ENCODE measurements at places on chromosomes 16 and 17.

DNA sequence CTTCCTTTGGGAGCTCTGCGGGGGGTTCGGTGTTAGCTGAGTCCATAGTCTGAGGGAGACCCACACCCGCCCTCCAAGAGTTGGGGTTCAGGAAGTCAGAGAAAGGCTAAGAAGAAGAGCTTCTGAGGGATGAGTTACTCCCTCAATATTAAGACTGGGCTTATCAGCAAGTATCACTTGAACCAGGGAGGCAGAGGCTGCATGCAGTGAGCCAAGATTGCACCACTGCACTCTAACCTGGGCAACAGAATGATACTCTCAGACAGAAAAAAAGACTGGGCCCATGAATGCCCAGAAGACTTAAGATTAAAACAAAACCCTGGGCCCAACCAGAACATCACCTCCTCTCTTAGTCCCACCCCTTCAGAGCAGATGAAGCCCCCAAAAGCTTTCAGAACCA is 6.0 kb downstream of the NKIRAS2 start:
- DNase-seq, result no peak

DNA sequence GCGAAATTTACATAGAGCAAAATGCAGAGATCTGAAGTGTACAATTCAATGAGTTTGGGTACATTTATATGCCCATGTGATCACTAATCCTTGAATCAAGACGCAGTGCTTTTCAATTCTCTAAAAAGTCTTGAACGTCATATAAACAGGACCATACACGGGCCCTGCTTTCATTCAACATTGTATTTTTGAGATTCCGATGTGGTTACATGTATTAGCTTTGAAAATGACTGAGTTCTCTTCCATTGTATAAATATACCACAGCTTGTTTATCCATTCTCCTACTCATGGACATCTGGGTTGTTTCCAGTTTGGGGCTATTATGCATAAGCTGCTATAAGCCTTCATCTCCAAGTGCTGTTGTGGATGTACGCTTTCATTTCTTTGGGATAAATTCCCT is 45.5 kb downstream of the ZCCHC14 start:
- no peak for DNase-seq

DNA sequence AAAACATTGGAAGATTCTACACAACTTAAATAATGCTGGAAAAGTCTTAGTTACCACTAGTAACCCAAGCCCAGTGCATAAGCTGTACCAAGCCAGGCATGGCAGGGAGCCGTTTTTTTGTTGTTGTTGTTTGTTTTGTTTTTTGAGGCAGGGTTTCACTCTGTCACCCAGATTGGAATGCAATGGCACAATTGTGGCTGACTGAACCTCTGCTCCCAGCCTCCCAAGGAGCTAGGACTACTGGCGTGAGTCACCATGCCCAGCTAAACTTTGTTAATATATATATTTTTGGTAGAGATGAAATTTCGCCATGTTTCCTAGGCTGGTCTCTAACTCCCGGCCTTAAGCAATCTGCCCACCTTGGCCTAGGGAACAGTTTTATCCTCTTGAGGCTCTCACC is 564 bp upstream of the TMIGD1 start:
- DNase-seq, result no peak

GRCh38 chr16:86761111-86762031 is 183.0 kb downstream of the FOXL1 start:
- DNase-seq, result no peak

DNA sequence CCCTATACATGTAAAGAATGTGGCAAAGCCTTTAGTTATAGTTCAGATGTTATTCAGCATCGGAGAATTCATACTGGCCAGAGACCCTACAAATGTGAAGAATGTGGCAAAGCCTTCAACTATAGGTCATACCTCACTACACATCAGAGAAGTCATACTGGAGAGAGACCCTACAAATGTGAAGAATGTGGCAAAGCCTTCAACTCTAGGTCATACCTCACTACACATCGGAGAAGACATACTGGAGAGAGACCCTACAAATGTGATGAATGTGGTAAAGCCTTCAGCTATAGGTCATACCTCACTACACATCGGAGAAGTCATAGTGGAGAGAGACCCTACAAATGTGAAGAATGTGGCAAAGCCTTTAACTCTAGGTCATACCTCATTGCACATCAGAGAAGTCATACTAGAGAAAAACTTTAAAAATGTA is 42.5 kb downstream of the ZNF267 start:
- no peak for DNase-seq

- DNase-seq, result peak; percentile 79
These were observed 21.1 kb upstream of the TACO1 start for GRCh38 chr17:63579633-63580032.

- no peak for DNase-seq
These were observed 30.2 kb downstream of the TBX4 start for GRCh38 chr17:61482467-61482866.

DNA sequence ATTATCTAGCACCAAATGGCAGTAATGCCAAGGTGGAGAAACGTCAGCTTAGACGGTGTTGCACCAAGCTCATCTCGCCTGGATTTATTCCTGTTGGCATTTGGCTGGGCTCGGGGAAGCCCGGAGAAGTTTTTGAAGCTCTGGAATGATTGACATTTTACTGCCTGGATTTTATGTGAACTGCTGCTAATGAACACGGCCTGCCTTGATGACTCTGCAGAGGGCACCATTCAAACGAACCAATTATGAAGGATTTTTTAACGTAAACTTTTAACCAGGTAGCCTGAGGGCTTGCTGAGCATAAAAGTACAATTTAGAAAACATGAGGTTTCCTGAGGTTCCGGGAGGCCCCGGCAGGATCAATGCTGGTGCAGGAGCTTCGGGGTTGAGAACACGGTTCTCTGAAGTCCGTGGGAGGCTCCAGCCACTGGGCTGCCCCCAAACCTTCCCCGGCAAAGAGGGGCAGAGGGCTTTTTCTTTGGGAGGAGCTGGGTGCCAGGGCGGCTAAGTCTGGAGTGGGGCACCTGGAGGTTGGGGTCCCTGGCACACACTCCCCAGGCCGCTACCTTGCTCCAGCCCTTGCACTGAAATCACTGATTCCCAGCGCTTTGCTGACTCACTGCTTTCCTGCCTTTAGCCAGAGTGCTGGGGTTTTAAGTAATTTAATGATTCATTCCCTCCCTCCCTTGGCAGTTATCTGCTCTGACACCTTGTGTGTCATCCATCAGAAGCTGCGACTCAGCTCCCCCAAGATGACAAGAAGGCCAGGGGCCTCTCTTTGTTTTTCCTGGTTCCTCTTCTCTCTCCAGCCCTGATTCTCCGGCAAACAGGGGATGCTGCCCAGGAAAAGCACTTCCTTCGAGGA is 161.2 kb upstream of the IRX3 start:
- no peak for DNase-seq

DNA sequence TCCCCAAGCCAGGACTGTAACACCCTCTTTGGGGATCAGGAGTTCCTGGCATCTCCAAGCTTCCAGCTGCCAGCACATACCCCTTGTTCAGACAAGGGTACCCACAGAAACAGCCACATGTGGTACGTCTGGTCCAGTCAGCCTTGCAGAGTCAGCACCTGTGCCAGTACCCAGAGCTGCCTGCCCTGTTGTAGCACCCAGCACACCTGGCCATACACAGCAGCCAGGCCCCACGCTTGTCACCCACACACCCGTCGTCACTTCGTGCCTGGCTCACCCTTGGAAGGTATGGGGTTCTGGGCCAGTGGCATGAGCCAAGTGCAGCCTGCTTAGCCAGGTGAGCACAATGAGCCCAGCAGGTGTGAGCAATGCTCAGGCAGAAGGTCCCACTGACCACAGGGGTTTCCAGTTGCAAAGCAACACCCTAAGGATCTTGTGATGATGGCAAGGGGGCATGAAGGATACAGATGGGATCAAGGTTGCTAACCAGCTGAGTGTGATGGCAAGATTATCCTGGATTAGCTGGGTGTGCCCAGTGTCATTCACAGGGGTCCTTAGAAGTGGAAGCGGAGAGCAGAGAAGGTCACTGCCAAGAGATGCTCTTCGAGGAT is 202.3 kb downstream of the CPPED1 start:
- DNase-seq, result no peak

DNA sequence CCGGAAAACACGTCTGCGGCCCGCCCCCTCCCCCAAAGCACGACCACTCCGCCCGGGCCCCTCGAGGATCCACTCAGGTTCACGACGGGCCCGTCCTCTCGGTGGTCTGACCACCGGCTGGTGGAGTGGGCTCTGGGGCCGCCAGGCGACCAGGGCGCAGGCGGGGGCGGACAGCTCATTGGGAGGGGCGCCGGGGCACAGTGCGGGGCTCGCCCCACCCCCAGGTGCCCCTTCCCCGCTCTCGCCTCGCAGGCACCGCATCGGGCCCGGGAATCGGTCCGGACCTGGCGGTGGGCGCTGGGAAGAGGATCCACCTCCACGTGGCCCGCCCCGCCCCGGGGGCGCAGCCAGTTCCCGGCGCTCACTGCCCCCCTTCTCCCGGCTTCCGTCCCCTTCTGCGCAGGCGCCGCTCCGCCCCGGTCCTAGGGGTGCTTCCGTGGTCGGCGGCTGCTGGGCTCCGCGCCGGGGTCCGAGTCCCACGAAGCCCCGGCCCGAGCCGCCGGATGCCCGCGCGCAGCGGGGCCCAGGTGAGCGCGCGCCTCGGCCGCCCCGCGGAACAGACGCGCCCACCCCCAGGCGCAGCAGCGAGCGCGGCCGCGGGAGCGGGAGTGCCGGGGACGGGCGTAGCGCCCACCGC is at the start of gene MPG:
Gene MPG (plus strand): TSS at position 419 of the 637 bp plus-strand sequence. CDS start 85 bp downstream, at position 504.
- DNase-seq, result peak; percentile 47

DNA sequence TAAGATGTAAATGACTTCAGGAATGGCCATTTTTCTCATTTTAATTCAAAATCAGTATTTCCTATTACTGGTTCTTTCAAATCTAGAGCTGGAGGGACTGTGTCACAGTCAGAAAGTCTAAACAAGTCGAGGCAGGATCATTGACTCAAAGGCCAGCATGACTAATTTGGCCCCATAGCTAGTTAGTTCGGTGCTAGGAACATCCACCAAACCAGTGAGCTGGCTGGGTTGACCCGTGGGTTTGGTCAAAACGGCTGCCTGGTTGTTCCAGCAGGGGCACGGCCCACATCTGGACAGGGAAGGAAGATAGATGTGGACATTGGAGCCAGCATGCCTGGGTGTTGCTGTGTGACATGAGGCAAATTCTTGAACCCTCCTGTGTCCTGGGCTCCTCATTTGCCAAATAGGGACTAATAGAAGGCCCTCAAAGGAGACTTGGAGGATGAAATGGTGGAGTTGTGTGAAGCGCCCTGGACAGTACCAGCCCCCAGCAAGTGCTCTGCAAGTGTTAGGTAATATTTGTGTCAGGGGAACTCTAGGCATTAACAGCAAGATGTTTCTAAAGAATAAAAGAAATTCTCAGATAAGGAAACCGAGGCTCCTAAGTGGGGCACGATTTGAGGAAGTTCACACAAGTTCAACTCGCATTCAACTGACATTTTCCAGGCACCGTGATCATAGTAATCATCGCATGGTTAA is 46.2 kb downstream of the MEOX1 start:
- DNase-seq, result no peak

GRCh38 chr17:14268264-14268663 is 31.6 kb upstream of the CDRT15 start:
- no peak for DNase-seq

- peak; percentile 94 for DNase-seq
These were observed 4.9 kb downstream of the DNAH3 start for GRCh38 chr16:21145738-21146137.

GRCh38 chr17:31155208-31155810 is 60.5 kb downstream of the NF1 start:
- no peak for DNase-seq

- peak; percentile 99 for DNase-seq
These were observed at the start of gene ITPRIPL2 for GRCh38 chr16:19113577-19114358. TSS of gene ITPRIPL2 (plus strand) at chr16:19113964. CDS start at chr16:19114462, 498 bp downstream.
